Gastroesophageal sphincter (tissue), 4 donors: ENCODE measurements at places on chromosomes 5 and 9.

GRCh38 chr9:88494983-88495721 is 39.8 kb upstream of the NXNL2 start:
- no peak for ATAC-seq

GRCh38 chr9:99038484-99038820 is 66.5 kb upstream of the TGFBR1 start:
- no peak for ATAC-seq

DNA sequence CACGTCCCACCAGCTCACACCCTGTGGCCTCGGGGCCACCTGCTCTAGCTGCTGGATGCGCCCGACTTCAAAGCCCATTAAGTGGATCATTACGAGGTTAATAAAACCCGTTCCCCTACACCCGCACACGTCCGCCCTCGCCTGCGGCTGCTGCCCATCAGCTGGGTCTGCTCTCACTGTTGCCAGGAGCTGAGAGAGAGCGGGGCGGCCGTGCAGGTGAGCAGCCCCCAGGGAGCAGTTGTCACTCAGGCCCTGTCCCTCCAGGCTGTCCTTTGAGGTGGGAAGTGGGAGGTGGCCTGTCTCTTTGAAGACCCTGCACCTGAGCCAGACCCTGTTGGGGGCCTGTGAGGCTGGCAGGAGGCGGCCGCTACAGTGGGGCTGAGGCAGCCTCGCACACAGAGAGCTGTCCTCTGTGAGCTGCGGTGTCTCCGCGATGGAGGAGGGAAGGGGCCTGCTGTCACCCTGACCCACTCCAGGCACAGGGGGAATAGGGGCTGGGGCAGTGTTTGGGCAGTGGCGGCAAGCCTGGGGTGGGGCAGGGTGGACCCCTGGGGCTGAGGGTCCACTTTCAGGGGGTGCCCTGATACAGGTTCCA is 12.8 kb upstream of the UNC5A start:
- ATAC-seq, result no peak

DNA sequence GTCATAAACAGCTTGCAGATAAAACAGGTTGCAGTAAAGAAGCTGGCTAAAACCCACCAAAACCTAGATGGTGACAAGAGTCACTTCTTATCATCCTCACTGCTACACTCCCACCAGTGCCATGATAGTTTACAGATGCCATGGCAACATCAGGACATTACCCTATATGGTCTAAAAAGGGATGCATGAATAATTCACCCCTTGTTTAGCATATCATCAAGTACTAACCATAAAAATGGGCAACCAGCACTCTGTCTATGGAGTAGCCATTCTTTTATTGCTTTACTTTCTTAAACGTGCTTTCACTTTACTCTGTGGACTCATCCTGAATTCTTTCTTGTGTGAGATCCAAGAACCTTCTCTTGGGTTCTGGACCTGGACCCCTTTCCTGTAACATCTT is 6.7 kb upstream of the SOX30 start:
- ATAC-seq, result no peak

DNA sequence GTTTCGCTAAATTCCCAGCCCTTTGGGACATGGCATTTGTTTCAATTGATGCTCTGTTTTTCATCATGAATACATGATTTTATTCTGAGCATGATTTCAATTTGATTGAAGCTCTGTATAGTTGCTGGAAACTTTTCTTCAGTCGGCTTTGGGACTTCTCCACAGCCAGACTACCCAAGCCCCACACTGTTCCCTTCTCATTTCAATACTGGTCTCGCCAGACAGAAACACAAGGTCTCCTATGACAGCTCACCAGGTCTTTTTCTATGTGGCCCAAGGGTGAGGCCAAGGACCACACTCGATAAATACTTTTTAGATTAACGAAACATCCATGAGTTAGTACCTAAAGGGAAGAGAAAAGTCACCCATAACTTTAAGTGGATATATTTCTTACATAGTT is 132.2 kb downstream of the ARL15 start:
- no peak for ATAC-seq

- no peak for ATAC-seq
These were observed 29.2 kb upstream of the ARHGEF28 start for GRCh38 chr5:73596705-73597328.

DNA sequence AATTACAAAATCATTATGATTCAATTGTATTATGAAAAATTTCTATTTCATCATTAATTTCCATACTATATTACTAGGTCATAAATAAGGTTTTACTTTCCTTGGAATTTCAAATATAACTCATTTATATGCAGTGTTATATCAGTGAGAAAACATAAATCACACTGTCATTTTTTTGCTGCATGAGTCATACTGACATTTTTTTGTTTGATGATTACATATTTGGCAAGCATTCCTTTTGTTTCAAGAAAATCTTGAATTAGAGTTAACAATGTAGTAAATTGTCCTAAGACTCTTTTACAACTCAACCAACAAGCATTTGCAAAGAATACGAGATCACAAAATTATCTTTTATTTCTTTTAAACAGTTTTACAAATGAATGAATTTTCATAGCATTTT is 298.4 kb upstream of the SEMA6A start:
- ATAC-seq, result no peak

- ATAC-seq, result no peak
These were observed 6.2 kb upstream of the CERCAM start for GRCh38 chr9:128414461-128414860.

GRCh38 chr5:28265877-28266276 is 1227.5 kb upstream of the CDH9 start:
- no peak for ATAC-seq

DNA sequence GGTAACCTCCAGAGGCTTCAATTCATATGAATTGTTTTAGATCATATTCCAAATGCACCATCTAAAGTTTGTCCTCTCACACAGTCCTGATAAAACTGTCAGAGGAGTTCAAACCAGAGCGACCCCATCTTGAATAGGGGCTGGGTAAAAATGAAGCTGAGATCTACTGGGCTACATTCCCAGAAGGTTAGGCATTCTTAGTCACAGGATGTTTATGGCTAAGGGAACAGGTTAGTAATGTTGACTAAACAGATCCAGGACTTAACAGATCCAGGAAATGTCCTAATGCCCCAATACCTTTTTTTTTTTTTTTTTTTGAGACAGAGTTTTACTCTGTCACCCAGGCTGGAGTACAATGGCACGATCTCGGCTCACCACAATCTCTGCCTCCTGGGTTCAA is 192.6 kb upstream of the PRDM9 start:
- ATAC-seq, result no peak

DNA sequence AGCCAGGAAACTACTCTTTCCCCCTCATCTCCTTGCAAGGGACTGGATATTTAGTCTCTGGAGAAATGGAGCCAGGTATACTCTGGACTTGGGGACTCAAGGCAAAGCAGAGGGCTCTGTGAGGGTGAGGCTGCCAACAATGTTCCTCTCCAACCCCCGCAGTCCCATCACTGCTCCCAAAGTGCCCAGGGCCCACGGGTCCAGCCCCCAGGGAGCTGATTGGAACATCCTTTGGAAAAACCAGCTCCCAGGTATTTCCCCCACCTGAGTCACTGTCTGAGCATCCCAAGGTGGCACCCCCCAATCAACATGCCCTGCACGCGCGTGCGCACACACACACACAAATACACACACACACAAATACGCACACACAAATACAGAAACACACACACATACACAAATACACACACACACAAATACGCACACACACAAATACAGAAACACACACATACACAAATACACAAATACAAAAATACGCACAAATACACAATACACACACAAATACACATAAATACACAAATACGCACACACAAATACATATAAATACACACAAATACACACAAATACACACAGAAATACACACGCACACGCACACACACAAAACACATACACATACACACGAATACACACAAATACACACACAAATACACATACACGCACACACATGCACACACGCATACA is 137.4 kb downstream of the DAB2IP start:
- no peak for ATAC-seq

GRCh38 chr9:130948266-130948665 is 9.2 kb upstream of the FIBCD1 start:
- no peak for ATAC-seq

DNA sequence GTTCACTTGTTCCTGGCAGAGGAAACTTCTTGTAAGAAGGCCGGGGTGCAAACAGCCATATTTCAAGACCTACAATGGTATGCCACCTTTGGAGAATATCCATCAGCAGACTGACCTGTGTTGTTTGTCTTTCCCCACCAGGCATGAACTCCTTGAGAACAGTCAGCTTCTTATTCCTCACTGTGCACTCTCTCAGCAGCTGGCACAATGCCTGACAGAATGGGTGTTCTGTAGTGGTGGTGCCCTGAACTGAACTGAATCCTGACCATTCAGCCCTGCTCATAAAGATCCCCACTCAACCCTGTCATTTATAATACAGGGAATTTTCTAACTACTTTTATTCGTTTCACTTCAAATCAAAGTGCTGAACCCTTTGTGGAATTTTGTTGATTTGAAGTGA is 206.9 kb downstream of the COX7C start:
- ATAC-seq, result no peak

DNA sequence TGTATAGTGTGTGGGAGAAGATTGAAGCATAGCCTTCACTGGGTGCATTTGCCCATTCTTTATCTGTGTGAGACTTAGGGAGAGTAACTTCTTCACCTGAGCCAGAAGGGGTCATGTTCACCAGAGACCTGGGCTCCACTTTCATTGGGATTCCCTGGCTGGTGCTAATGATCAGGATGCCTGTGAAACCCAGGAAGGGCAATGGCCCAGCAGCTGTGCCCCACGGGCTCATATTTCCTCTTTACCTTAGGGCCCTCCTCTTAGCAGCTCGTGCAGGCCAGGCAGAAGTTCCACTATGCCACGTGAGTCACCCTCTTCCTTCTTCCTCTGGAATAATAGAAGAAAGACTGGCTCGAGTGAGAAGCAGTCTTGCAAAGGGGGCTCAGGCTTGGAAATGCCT is 5.0 kb downstream of the PPARGC1B start:
- ATAC-seq, result no peak

- no peak for ATAC-seq
These were observed 423.6 kb downstream of the PRDM9 start for GRCh38 chr5:23930985-23931384.

DNA sequence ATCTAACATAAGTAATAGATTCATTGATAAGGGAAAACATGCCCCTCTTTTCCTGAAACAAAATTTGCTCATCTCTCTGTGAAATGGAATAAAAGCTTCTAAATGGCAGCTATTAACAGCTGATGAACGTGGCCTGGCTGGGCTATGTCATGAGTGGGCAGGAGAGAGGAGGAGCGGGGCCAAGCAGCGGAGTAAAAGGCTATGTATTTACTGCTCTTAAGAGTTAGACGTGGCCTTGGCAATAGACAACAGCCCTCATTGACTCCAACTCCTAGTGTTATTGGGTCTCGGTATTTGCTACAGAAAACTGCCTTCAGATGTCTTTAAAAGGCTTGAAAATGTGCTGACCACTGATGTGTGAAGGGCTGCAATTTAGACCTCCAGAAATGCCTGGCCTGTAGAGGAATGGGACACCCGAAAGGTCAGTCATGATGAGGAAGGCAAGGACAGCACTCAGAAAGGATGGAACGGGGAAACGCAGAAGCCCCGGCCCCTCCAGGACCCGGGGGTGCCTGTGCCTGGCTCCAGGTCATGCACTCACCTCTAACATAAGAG is 116.8 kb downstream of the PDZD2 start:
- no peak for ATAC-seq

DNA sequence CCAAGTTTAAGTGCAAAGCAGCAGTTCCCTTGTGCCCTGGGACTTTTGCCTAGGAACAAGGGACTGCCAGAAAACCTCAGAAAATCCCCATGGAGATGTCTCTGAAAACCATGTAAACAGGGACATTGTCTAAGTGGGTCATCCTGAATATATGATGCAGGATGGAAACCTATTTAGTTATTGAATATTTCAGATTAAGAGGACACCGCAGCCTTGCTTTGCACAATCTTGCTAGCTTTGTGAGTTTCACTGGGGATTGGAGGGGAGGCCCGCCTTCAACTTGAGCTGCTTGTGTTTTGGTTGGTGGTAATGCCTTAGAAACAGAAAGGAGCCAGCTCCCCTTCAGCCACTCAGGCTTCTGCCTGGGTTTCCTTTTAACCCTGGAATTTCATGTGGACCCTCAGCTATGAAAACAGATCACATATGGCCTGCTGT is 112.8 kb downstream of the C9orf152 start:
- no peak for ATAC-seq

- ATAC-seq, result no peak
These were observed 614.1 kb downstream of the PTPRD start for GRCh38 chr9:9998491-9999287.

DNA sequence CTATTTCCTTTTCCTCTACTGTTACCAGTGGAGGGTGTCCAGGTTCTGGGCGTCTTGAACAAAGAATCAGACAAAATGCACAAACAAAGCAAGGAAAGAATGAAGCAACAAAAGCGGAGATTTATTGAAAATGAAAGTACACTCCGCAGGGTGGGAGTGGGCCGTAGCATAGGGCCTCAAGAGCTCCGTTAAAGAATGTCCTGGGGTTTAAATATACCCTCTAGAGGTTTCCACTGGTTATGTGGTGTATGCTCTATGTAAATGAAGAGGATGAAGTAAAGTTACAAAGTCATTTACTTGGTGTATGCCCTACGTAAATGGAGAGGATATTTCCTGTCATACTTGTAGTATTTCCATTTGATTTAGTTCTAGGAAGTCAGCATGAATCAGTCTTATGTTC is 113.5 kb upstream of the MRPS30 start:
- ATAC-seq, result no peak

- peak; percentile 88 for ATAC-seq
These were observed 4.6 kb downstream of the NIPAL4 start for GRCh38 chr5:157464519-157465171.

DNA sequence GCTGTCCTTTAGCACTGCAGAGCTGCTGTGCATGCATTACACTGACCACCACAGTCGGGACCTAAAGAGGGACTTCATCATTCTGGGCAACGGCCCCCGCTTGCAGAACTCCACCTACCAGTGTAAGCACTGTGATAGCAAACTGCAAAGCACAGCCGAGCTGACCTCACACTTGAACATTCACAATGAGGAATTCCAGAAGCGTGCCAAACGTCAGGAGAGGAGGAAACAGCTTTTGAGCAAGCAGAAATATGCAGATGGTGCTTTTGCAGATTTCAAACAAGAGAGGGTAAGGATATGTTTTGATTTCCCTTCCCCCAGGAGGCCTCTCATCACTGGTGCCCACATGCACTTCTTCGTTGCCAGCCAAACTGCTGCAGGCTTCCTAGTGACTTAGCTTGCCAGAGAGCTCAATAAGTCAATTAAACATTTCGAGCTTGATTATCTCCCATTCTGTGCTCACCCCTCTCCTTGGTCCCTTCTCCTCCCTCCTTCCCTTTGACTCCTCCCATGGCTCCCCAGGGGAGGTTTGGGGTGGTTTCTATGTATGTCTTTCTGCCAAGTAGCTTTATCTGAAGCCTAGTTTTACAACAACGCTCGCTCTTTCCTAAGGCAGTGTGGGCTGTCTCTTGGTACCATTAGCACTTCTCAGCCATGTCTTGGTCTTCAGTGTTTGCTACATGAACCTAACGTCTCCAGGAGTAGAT is 66.7 kb downstream of the ZNF462 start:
- peak; percentile 65 for ATAC-seq

GRCh38 chr9:935348-935965 is 41.0 kb upstream of the DMRT3 start:
- ATAC-seq, result no peak
